ENCODE measurements at places on chromosomes 5 and 9. TPM values are rescaled to one million over a fixed set of nuclear protein-coding genes. Genes with fewer than 3 reads are reported as not detected.
A peak's percentile ranks its signal among the peaks of the same experiment; 100 is the strongest.

Gene SHLD3
- total RNA-seq, result 7.7 TPM

Gene LCN6
- not detected for total RNA-seq

Gene CDH10
- not detected for total RNA-seq

DNA sequence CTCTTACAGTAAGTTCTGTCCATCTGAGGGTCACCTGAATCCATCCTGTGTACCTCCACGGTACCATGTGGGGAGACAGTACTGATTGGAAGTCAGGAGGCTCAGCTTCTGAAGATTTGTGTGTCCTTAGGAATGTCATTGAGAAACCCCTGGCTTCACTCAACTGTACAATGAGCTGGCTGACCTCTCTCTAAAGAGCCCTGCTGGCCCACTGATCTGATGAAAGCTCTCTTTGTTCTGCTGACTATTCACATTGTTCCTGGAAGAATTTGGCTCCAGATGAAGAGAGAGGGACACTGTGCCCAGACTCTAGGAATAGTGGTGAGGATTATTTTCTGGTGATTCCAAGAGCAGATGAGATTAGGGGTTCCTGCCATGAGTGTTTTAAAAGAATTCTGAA lies 141.2 kb downstream of the LURAP1L start:
- DNase-seq, result no peak

DNA sequence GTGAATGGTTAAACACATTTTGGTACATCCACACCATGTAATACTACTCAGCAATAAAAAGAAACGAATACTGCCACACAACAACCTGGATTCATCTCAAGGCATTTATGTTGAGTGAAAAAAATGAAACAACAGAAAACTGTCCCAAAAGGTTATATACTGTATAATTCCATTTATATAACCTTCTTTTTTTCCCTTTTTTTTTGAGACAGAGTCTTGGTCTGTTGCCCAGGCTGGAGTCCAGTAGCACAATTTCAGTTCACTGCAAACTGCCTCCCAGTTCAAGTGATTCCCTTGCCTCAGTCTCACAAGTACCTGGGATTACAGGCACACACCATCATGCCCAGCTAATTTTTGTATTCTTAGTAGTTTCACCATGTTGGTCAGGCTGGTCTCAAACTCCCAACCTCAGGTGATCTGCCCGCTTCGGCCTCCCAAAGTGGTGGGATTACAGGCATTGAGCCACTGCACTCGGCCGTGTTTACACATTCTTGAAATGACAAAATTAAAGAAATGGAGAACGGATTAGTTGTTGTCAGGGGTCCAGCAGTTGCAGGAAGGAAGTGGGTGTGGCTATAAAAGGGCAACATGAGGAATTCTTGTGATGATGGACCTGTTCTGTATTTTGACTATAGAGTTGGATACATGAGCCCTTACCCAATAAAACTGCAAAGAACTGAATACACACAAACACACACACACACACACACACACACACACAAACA lies 17.4 kb downstream of the PPP6C start:
- DNase-seq, result no peak

GRCh38 chr9:86573886-86574285 lies 219.7 kb upstream of the TUT7 start:
- no peak for DNase-seq

DNA sequence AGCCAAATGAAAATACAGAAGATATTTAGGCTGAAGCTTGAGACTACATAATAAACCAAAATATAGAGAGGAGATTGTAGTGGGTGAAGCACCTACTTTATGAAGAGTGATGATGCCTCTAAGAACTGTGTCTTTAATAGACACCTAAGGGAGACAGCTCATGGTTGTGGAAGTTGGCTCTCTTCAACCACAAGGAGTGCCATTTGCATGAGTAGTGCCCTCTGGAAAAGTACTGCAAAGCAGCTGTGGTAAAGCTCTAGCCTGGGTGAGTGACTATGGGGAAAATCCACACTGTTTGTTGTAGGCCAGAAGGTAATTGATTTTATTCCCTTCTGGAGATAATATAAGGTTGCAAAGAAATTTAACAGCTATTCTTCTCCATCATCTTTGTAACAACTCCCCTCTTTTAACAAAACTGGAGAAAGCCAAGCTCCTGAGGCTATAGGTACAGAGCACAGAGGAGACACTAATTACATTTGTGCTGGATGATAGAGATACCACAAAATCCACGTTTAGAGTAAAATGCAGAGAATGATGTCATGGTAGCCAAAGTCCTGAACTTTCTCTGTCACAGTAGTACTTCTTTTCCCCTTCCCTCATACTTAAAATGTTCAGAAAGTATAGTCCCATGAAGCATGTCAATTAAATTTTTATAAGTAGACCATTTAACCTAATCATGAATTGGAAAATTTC lies 122.8 kb downstream of the STARD4 start:
- DNase-seq, result peak; percentile 87

DNA sequence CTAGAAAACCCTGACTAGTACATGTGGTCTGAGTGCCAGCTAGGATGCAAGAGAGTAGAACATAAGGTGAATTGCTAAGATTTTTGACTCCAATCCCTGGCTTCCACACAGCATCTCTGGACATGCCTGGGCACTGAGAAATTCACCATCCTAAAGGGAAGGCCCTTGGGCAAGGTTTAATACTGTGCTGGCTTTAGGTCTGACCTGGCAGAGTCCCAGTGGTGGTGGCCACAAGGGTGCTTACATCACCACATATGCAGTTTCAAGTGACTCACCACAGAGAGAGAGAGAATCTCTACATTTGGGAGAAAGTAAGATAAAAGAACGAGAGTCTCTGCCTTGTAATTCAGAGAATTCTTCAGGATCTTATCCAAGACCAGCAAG lies 661.6 kb upstream of the C9orf72 start:
- no peak for DNase-seq

DNA sequence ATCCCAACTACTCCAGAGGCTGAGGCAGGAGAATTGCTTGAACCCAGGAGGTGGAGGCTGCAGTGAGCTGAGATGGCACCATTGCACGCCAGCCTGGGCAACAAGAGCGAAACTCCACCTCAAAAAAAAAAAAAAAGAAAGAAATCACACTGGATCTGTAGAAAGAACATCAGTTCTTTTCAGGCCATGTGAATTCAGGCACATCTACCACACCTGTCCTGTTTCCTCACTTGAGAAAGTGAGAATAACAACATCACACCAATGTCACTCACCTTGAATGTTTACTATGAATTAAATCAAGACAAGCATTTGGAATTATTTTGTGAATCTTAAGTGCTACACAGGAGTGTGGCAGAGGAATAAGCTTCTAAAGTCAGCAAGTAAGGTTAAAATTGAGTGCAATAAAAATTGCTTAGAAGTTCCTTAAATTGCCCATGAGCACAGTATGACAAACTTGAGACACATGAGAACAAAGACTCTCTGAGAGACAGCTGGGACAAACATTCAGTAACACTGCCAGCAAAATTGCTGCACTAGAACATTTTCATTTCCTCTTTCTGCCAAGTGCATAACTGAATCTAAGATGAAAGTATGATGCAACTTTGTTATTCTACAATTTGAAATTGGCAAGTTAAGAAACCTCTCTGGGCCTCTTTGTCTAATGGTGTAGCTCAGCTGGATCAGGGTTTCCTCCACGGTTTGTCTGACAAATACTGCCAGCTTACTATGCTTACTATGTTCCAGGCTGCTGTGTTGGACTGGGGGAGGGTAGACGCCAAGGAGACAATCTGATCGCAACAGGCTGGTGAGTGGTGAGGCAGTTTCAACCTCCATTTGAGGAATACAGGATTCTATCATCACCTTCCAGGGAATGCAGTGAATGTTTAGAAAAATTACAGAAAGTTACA lies 1.9 kb upstream of the RIC1 start:
- peak; percentile 43 for DNase-seq

GRCh38 chr9:129458663-129459546 lies 162.0 kb downstream of the C9orf50 start:
- no peak for DNase-seq

DNA sequence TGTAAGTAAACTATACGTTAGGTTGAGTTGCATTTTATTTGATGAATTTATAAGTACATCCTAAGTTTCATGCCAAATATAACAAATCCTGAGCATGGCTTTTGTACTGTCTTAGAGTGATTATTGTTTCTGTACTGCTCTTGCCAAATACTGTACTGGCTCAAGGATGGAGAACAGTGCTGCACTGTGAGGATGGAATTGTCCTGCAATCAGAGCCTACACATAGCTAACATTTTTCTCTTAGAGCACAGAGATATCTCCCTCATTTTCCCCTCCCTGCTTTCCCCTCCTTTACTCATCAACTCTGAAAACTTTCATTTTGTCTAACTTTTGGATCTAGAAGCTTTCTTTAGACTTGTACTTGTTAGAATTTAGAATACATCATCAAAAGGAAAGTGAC lies 28.3 kb downstream of the LRRC70 start:
- DNase-seq, result no peak

GRCh38 chr9:530681-531080 lies 310.8 kb upstream of the DMRT1 start:
- peak; percentile 81 for DNase-seq

Data from Daoy (cell line).